ENCODE measurements at places on chromosomes 1 and 21.

- DNase-seq, result no peak
Observed at GRCh38 chr1:6209661-6210580, 4.0 kb downstream of the RNF207 start.

- DNase-seq, result peak; percentile 14
Observed at GRCh38 chr1:160954158-160955104, at the start of gene ITLN2. ITLN2 (minus strand) TSS chr1:160954809; CDS start chr1:160954741, 68 bp downstream.

DNA sequence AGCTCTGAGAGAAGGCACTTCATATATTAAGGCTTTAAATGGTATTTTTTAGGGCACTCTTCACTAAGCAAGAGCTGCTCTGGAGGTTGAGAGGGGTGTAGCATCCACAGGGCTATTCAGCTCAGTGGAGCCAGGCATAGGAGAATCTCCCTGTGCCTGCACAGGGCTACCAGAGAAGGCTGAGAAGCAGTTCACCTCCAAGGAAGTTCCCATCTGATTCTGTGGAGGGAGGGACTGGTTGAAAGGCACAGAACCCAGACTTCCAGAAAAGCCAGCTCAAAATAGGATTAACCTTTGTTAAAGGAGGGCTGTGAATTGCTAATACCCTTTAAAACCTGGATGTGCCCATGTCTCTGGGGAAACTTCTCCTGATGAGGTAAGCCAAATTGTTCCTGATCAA, 304.5 kb downstream of the TTLL7 start:
- DNase-seq, result no peak

DNA sequence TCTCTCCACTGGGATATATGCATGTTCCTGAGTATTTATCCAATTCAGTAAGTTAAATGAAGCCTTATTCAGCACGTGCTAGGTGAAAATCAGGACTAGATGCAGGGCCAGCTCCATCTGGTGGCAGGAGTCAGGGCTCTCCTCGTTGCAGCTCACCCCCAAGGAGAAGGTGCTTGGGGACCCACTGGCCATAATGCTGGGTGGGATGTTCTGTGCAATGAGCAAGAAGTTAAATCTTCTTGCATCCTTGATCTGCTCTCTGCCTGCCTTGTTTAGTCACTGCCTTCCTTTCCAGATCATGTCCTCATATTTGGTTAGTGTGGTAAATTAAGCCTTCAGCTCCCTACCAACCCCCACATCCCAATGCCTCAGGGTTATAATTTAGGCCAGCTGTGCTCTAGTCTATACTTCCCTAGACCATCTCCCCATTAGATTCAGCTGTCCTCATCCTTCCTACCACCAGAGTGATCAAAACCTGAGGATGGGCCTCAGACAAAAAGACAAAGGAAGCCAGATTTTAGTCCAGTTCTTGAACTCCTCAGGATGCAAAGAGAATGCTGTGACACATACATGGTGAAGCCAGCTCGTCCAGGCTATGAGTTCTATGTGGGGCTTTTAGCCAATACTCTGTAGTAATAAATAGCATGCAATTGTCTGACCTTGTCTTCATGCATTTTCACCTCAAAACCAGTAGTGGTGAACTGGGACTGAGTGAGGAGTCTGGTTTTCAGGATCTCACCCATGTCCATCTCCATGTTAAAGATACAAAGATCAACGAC, 55.9 kb downstream of the SEC16B start:
- no peak for DNase-seq

All from T follicular helper cell (primary cell).